ENCODE measurements at places on chromosomes 3 and 15.

DNA sequence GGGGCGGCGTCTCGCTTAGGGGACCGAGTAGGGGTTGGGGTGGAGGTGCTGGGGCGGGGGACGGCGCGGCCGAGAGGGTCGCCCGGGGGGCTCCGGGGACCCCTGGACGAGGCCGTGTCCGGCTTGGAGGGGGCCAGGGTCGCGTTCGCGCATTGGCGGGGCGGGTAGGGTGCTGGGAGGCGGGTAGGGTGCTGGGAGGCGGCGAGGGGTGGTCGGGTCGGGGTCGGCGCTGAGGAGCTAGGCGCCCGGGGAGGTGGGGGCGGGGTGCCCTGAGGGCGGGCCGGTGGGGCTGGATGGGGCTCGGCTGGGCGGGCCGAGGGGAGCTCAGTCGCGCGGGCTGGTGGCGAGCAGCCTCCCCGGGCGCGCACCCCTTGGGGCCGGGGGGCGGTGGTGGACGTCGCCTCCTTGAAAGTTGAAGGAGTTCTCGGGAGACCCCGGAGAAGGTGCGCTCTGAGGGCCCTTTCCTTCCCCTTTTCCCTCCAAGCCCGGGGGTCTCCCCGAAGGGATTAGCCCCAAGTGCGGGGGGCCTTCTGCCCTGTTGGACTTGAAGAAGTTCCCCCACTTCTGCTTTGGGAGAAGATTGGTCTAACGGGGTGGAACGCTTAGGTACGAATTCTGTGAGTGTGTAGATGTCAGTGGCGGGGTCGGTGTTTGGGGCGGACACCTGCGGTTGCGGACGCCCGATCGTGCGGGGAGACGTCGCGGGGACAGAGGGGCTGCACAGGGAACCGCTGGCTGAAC is 543 bp downstream of the MEF2A start:
- peak; percentile 46 for DNase-seq

DNA sequence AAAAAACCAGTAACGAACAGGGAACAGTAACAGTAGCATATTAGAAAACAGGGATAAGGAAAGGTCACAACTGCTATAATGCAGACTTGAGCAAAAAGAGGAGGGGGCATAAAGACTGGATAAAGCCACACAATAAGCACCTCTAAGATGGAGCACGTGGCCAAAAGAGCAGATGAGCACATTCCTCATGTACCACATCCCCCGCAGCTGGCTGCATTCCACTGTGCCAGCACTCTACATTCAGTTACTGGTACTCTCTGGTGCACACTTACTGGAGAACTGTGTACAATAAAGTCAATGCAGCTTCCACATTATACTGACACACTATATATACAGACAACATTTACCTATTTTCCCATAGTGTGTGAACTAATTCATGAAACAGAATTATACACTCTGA is 64.7 kb downstream of the UBE3A start:
- DNase-seq: no peak

DNA sequence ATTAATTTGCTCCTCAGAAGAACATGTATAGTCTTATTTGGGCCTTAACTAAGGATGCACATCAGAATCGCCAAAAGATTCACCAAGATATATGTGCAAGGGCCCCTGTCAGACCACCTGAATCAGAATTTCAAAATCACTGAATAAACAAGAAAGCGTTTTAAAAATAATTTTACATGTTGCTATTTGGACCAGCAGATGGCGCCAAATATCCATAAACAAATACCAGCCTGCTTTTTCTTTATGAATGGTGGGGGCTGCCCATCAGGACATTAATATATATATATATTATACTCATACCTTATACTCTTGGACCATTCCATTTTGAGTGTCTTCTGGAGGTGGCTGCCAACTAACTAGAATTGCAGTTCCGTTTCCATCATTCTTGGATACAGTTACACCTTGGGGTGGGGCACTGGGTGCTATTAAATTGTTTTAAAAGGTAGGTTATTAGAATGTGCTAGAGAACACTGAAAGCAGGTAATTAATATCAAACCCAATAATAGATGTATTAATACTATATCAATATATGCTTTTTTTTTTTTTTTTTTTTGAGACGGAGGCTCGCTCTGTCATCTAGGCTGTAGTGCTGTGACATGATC is 1108.3 kb downstream of the ROBO1 start:
- peak; percentile 43 for DNase-seq

DNA sequence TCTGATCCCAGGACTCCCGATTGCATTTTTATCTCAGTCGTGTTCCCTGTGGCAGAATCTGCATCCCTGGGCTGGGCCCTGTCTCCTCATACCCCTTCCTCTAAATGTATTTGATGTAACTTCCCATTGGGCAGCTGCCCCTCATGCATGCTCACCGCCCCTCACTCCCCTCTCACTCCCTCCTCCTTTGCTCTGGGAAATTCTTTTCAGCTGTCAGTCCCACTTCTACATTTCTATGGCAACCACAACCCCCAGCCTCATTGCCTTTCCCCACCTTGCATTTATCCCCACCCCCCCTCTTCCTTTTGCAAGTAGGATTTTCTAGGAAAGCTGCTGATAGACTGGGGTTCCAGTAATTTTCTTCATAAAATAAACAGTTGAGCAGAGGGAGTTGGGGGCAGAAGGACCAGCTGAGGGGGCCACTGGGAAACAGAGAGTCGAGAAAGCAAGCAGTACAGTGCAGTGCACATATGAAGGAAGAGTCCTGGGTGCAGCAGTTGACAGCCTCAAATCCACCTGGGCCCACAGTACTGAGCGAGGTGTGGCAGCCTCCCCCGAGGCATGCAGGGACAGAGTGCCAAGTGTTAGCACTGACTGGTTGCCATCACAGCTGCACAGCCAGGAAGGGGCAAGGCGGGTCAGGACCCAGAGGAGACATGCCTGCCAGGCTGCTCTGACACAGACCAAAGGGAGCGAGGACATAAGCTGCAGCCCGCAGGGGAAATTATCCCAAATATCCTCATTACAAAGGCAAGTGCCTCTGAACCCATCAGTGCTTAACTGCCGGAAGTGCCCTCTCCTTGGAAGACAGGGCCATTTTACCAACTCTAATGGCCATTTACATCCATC is 476.3 kb downstream of the EPHB1 start:
- no peak for DNase-seq

- DNase-seq: no peak
Observed at GRCh38 chr3:13150624-13151023, 77.4 kb upstream of the IQSEC1 start.

DNA sequence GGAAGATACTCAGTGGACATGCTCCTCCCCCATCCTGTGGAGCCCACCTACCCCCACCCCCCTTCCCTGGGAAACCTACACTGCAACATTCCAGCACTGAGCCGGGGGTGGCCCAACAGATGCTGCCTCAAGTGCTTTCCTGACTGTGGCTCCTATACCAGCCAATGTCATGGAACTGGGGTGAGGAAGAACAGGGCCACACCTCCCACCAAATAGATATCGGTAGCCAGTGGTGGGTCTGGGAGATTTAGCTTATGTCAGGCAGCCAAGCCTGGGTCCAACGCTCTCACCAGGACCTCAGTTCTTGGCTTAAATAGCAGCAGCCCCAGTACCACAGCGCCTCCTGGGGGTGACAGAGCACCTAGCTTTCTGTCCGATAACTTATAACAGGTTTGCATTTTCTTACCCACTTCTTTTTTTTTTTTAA is 30.3 kb downstream of the CDC25A start:
- peak; percentile 73 for DNase-seq

- DNase-seq: no peak
Observed at GRCh38 chr3:159045279-159045885, 243.5 kb downstream of the MFSD1 start.

DNA sequence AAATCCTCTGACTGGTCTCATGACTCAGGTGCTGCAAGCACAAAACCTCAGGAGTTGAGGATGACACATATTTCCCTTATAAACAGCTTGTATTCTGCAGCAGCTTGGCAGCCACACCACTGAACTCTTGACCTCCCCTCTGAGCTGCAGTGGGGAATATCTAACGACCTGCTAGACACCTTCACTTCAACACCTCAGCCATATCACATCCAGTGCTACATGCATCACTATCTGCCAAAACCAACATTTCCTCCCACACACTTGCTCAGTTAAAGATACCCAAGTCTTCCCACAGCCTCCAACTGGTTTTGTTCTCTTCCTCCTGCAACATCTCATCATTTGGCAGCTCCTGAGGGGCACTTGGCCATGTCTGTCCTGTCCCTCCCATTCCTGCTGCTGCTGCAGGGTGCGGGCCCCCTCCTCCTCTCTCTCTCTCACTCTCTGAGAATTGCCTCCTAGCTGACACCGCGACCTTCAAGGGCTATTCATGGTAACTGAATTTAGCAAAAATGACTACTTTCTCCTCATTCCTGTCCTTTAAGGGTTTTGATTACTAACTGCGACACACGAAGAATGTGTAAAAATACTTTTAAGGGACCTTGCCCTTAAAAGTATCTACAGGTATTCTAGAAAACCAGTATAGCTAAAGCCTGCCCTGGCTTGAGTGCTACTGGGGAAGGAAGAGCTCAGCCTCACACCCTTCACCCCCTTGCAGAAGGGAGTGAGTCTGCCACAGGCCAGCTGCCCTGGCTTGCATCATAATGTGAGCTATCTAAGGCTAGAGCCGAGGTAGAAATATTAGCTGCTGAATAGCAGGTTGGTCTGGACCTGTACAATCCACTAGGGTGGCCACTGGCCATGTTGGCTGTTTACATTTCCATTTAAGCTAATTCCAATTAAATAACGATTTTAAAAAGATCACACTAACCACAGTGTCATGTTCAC is 5.0 kb upstream of the CCR9 start:
- peak; percentile 45 for DNase-seq

- DNase-seq: no peak
Observed at GRCh38 chr3:66442254-66443117, 58.3 kb downstream of the LRIG1 start.

- no peak for DNase-seq
Observed at GRCh38 chr3:58557491-58557890, 19.7 kb downstream of the FAM107A start.

- DNase-seq: no peak
Observed at GRCh38 chr3:15290736-15291135, 41.6 kb downstream of the SH3BP5 start.

DNA sequence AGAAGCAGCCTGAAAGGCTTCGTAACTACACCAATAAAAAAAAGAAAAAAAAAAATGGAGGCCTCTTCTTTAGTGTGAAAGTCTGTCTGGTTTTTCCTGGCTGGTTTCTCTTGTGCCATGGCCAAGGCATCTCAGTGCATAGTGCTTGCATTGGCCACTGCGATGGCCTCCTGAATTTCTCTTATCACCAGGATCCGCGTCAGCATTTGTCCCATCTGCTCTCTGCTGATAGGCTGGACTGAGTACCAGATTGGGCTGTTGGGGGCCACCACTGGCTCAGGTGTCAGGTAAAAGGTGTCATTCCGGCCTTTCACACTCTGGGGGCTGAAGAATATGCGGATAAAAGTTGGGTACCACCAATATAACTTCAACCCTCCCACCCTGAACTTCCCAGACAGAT is 1.1 kb upstream of the IMPDH2 start:
- DNase-seq: no peak

- peak; percentile 57 for DNase-seq
Observed at GRCh38 chr15:58410353-58410752, 21.4 kb upstream of the LIPC start.

DNA sequence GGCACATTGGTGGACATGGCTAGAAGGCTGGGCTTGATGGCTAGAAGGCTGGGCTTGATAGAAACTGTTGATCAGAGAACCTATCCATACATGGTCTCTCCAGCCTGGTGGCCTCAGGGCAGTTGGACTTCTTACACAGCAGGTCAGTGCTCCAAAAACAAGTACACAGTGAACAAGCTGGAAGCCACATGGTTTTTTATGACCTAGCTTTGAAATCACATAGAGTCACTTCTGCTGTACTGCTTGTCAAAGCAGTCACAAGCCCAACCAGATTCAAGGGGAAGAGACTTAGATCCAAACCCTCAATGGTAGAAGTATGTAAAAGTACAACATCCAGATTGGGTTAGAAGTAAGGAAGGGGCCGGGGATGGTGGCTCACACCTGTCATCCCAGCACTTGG is 89.4 kb upstream of the HES1 start:
- no peak for DNase-seq

DNA sequence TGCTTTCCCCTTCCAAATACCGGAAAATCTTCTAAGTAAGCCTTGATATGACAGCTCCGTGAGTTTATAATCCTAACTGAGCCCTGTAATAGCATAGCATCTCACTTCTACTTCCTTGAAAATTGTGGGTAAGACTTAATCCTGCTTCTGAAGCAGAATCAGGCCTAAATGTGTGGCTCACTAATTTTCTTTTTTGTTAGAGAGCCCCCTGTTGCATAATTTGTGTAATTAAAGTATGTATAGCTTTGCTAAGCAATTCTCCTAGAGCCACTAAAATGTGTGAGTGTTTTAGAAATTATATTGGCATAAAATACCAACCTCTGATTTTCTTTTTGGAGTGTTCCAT is 304.4 kb downstream of the FGF12 start:
- no peak for DNase-seq

DNA sequence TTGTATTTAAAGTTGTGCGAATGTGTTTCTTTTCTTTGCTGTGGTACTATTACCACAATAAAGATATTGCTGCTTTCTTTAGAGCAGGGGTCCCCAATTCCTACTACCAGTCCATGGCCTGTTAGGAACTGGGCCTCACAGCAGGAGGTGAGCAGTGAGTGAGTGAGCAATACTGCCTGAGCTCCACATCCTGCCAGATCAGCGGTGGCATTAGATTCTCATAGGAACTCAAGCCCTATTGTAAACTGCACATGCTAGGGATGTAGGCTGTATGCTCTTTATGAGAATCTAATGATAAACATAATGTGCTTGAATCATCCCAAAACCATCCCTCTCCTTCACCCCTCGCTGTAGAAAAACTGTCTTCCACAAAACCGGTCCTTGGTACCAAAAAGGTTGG is 41.6 kb downstream of the DMXL2 start:
- DNase-seq: no peak

DNA sequence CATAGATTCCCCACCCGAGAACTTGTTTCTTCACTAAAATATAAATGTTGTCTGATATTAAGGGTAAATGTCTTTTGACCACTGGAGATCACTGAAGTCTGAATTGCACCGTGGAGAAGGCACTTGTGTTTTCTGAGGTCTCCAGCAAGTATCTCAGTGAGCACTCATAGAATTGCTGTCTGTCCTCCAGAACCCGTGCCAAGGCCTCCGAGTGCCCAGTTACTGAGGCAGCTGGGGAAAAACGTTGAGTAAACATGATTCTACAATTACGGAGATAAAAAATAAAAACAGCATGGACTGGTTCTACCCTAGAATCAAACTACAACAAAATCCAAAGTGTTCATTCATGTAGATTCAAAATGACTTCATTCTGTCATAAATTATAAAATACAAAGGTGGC is 60.0 kb downstream of the MLH1 start:
- no peak for DNase-seq

GRCh38 chr15:47673232-47673761 is 44.0 kb upstream of the SEMA6D start:
- DNase-seq: no peak

- DNase-seq: no peak
Observed at GRCh38 chr3:196251918-196252317, 35.6 kb downstream of the SLC51A start.

DNA sequence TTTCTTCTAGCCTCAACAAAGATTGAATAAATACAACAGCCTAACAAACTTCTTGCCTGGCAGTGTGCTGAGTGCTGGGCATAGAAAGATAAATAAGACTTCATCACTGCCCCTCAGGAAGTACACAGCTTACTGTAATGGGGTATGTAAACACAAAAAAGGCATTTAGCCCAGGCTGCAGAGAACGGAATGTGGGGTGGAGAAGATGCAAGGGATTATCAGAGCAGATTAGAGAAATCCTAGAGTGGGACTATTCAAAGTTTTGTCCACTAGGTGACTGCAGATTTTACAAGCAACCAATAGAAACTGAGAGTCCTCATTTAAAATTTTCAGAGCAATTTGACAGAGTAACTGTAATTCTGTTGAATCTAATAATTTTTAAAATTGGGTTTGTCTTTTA is 35.4 kb upstream of the TSC22D2 start:
- DNase-seq: no peak
